ENCODE measurements at places on chromosomes 7 and 10. TPM values are rescaled to one million over a fixed set of nuclear protein-coding genes. Genes with fewer than 3 reads are reported as not detected.
A peak's percentile ranks its signal among the peaks of the same experiment; 100 is the strongest.

- peak; percentile 56 for ATAC-seq
Measured at GRCh38 chr7:21071561-21072501, 285.1 kb upstream of the SP8 start.

- no peak for ATAC-seq
Measured at GRCh38 chr10:65827359-65827758, 1098.5 kb upstream of the LRRTM3 start.

- ATAC-seq: no peak
Measured at GRCh38 chr7:100434297-100435144, 1.8 kb downstream of the PPP1R35 start.

DNA sequence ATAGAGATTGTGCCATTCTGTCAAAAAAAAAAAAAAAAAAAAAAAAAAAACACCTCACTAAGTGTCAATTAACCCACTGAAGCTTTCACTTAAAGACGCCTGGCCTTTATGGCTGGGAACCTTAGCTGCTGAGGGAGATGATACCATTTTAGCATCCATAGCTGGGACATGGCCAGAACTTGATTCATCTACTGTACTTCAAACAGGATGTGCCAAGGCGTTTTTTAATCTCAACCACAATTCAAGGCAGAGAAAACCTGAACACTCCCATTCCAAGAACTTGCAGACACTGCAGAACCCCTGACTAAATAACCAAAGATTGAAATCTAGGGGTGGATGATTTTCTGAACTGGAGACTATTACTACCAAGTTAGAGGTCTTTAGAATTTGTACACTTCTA is 996.6 kb downstream of the SORCS1 start:
- no peak for ATAC-seq

- ATAC-seq: no peak
Measured at GRCh38 chr7:155418941-155419755, 38.8 kb upstream of the EN2 start.

GRCh38 chr7:128201067-128201689 is 39.9 kb upstream of the LEP start:
- ATAC-seq: no peak

- ATAC-seq: no peak
Measured at GRCh38 chr7:117096942-117097341, 143.6 kb downstream of the ST7 start.

DNA sequence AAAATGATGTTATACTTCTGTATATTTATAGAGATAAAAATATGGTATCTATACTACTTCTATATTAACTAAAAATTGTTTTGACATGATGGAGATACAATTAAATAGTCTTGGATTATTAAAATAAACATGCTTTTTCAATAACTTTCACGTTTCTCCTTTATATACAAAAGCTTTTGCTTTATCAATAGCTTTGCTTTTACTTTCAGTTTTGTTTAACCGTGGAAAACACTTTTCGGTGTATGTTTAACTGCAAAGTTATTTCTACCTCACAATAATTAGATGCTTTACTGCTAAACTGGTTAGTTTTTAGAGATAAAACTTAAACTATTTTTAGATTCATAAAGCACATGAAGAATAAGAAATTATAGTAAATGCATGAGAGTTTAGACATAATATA is 432.1 kb upstream of the PCDH15 start:
- ATAC-seq: no peak

GRCh38 chr7:605661-606450 is 86.2 kb upstream of the PDGFA start:
- no peak for ATAC-seq

- ATAC-seq: no peak
Measured at GRCh38 chr10:42988517-42989395, 88.1 kb upstream of the RET start.

DNA sequence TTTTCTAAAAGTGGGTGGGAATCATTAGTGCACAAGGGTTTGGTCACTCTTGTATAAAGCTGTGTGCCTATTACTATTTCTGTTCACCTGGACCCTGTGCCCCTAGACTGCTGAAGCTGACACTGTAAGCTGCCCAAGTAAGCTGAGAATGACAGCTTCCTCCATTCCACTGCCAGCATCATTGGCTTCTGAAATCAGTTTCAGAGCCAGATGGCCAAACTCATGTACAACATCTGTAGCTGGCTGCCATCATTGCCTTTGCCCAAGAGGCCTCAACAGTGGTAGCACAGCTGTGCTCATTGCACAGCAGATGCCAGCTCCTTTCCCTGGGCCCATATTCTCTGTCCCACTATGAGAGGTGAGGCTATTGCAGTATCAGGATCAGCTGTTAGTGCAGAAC is 165.7 kb downstream of the CPEB3 start:
- no peak for ATAC-seq

DNA sequence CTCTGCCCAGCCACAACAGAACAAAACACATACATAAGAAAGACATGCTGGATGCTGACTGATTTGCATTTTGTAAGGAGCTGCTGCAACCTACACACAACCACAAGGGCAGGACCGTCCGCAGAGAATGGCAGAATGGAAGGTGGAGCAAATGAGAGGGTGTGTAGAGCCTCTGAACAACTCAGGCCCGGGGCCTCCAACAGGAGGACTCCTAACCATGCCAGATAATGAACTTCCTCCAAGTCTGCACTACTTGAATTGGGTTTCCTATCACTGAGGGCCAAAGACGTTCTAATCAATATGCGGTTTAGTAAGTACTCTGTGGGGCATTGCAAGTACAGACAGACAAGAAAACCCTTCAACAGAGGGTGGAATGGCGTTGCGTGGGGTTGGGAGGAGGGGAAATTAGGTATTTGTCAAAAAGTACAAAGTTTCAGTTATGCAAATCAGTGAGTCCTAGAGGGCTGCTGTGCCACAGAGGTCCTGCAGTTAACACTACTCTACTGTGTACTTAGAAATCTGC is 14.6 kb downstream of the VOPP1 start:
- ATAC-seq: peak; percentile 63

DNA sequence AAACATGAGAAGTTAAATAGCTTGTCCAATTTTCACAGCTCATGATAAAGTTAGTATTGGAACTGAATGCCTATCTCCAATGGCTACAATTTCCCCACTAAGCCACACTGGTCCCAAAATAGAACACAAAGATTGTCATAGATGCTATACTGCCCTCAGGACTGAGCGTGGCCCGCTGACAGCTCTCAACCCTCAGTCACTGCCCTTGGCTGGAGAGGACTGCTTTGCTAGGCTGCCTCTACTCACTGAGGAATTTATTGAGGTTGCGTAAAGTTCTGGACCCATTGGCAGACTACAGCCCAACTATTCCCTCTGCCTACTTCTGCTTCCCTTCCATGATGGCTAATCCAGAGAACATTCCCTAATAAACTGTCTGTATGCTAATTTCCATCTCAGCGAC is 165.5 kb upstream of the BET1 start:
- no peak for ATAC-seq

GRCh38 chr7:75639071-75639885 is 99.5 kb downstream of the HIP1 start:
- ATAC-seq: peak; percentile 60

GRCh38 chr7:22357311-22358175 is 589 bp upstream of the RAPGEF5 start:
- ATAC-seq: peak; percentile 25

DNA sequence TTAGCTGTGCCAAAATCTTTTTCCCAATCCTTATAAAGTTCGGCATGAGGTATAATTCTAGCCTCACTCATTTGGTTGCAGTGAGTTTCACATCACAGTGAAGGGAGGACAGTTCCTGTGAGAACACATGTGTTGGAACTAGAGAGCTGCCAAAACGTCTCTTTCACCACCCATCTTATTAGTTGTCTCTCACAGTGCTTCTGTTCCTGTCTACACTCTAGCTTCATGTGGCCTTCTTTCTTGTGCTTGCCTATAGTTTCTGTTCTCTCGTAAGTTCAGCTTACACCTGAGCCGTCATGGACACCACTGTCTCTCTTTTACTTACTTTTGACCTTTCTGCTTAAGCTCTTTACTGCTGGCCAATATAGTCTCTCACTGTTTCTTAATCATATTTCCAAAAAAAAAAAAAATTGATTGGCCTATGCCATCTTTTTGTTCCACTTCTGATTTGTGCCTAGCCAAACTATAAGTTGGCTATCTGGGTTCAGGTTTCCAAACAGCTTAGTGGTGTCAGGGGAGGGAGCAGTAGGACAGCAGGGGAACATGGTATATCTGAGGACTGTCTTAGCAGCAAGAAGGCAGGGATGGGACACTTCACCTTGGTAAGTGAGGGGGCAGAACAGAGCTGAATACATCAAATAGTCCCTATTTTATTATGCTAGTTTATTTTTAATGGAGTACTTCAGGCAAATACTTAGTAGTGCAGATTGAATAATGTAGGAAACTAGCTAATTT is 38.0 kb downstream of the ZNRF2 start:
- no peak for ATAC-seq

DNA sequence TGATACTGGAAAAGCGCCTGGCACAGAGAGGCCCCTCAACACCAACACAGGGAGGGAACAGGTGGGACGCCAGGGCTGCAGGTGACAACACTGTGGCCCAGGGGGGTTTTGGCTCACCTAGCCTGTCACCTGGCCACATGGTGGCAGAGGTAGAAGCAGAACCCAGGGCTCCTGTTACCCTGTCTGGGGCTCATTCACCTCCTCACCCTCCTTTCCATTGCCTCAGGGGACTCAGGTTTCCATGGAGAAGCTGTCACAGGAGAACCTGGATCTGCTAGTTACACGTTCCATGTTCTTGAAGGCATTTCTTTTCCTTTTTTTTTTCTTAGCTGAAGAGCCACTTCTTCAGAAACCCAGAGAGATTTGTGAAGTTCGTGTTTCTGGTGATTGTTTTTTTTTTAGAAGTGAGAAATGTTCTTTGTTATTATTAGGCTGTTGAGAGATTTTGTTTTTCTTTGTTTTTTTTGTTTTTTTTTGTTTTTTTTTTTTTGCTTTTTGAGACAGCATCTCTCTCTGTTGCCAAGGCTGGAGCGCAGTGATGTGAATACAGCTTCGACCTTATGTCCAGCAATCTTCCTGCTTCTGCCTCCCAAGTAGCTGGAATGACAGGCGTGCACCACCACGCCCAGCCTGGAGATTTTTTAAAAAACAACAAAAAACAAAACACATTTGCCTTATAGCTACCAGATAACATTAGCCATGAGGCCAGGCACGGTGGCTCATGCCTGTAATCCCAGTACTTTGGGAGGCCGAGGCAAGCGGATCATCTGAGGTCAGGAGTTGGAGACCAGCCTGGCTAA is 16.0 kb downstream of the DENND2A start:
- ATAC-seq: peak; percentile 50

GRCh38 chr7:20698469-20698868 is 83.0 kb downstream of the ABCB5 start:
- ATAC-seq: no peak

DNA sequence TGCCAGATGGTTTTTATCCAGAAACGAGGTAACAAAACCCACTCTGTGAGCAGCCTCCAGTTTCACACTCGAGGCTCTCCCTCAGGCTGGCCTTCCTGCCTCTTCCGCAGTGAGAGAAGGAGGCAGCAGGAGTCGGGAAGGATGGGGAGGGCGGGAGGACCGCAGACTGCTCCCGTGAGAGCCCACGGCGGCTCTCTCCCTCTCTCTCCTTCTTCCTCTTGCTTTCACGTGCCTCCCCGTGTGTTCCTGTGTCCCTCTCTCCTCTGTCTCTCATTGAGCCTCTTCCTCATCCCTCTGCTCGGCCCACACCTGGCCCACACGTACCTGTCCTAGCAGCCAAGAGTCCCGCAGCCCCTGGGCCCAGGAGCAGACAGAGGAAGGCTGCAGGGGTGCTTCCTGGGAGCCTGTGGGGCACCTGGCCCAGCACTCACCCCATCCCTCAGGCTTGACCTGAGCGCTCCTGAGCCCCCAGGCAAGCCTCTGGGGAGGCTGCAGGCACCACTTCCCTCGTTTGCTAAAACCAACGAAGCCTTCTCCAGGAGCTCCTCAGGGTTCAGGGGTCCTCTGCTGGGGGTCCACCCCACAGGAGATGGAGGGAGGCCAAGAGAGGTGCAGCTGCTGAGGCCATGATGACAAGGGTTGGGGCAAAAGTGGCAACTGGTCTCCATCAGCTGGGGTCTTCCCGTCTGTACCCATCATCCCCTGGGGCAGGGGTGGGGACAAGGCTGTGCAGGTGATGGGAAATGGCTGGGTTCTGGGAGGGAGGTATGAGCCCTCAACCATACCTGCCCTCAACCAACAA is 13.6 kb downstream of the SPOCK2 start:
- ATAC-seq: no peak

- ATAC-seq: no peak
Measured at GRCh38 chr7:151650161-151650560, 130.5 kb upstream of the RHEB start.

DNA sequence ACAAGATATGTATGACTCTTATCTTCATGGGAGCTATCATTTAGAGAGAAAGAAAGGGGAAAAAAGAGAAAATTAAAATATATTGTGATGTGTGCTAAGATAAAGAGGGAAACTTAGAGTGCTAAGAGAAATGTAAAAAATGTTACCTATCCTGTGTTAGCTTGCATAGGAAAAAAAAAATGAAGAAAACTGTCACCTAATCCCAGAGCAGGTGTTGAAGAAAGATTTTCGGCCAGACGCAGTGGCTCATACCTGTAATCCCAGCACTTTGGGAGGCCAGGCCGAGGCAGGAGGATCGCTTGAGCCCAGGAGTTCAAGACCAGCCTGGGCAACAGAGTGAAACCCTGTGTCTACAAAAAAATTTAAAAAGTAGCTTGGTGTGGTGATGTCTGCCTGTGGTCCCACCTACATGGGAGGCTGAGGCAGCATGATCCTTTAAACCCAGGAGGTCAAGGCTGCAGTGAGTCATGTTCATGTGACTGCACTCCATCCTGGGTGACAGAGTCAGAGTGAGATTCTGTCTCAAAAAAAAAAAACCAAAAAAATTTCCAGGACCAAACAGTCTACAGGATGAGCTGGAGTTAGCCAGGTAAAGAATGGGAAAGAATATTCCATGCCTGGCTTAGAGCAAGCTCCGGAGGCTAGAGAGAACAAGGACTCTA is 2.4 kb upstream of the MKLN1 start:
- ATAC-seq: no peak

Gene GFRA1
- 131 TPM for total RNA-seq

Gene DKK1
- 8.1 TPM for total RNA-seq

Gene LRRC18
- not detected for total RNA-seq

Gene RBM48
- 15.0 TPM for total RNA-seq

Gene BMPR1A
- 44.1 TPM for total RNA-seq

Gene STEAP4
- total RNA-seq: 0.16 TPM

Gene EGR2
- 0.63 TPM for total RNA-seq

Gene OR6V1
- total RNA-seq: 0.85 TPM

Gene GSAP
- total RNA-seq: 1.7 TPM

Gene NUP205
- 67.7 TPM for total RNA-seq

Gene PIK3CG
- total RNA-seq: not detected
